ENCODE measurements at places on chromosomes 11 and 22.

DNA sequence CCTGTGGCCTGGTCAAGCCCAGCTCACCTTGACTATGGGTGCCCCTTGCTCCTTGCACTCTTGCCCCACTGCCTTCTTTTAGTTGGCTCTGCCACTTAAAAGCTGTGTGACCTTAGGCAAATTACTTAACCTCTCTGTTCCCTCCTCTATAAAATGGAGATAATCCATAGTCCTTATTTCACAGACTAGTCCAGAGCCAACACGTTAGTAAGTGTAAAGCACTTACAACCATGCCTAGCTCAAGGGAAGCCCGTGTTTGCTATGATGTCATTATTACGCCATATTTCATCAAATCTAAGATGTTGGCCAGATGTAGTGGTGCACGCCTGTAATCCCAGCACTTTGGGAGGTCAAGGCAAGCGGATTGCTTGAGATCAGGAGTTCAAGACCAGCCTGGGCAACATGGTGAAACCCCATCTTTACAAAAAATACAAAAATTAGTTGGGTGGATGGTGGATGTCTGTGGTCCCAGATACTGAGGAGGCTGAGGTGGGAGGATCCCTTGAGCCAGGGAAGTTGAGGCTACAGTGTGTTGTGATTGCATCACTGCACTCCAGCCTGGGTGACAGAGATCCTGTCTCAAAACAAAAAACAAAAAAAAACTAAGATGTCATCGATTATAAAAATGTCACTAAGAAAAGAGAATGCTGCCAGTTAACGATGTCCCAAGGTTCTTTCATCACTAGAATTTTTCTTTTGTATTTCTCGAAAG, 2.3 kb upstream of the CCDC88B start:
- no peak for DNase-seq

DNA sequence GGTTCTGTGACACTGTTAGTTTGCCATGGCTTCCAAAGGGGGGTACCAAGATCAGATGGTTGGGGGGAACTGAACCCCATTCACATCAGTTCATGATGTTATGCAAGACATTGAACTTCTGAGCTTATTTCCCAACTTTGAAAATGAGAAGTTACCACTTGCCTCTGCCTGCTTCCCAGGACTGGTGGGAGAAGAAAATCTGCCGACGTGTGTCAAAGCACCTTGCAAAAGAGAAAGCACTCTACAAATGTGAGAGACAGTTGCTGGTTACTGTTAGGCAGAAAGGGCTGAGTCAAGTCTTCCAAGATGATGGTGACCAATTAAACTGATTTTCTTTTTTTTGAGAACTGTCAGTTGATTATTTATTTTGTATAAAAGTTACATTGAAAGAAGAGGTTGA, 45.6 kb downstream of the SMCO4 start:
- no peak for DNase-seq

DNA sequence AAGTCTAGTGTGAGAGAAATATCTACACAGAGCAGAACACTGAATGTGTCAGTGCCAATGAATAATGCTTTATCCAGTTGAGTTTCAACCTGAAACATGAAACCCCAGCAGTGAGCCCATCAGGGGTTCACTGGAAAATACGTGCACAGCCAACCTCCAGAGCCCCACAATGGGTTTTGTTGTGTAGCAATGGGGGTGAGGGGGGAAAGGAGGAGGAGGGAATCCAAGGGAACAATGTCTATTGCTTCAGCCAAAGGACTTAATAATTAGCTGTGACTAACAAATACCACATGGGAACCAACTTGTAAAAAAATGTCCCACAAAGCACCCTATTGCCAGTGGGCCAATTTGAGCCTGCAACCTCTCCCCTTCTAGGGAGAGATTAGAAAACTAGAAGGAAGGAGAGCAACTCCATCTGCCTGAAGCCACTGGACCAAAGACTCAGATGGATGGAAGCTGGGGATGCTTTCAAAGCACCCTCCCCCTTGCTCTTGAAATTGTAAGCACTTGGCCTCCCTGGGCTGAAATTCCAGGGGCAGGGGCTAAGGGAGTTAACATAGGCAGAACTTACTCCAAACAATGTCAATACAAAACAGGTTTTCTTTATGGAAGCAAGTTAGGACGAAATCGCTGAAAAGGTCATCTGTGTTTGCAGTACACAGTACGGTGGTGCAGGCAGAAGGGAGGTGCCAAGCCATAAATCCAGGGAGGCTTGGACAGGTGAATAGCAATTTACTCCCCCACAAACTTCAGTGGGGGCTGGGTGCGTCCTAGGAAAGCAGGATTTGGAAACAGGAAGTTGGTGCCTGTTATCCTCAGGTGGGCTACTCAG, 99.8 kb downstream of the ARL14EP start:
- DNase-seq: no peak

- no peak for DNase-seq
These were observed 21.5 kb upstream of the PRR5 start for GRCh38 chr22:44680481-44680894.

DNA sequence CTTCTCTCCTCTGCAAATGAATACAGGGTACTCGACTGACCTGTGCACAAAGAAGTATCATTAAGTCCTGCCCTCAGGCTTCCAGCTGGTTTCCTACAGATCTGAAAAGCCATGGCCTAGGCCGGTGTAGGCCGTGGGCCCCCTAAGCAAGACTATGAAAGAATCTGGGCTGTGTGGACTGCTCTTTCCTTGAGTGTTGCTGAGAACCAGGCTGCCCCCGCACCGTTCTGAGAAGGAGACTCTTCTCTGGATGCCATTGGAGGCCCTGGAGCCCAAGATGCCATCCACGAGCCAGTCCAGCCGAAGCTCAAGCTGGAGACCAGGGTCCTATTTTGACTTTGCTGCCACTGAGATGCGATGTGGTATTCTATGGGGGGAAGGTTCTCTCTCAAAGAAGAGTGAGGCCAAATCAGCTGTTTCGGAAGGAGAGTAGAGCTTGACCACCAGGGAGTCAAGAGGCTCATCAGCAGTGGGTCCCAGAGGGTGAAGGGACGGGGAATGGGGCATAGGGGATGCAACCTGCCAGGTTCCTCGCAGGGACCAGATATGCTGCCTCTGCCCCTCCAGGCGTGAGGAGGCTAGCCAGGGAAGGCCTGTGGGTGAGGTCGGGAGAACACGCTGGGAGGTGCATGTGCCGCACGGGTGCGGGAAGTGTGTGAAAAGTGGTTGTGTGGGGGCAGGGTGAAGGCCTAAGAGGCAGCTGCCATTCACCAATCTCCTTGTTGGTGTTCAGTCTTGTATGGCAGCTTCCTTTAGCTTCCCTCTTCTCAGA, 96.4 kb upstream of the B3GAT1 start:
- DNase-seq: no peak

DNA sequence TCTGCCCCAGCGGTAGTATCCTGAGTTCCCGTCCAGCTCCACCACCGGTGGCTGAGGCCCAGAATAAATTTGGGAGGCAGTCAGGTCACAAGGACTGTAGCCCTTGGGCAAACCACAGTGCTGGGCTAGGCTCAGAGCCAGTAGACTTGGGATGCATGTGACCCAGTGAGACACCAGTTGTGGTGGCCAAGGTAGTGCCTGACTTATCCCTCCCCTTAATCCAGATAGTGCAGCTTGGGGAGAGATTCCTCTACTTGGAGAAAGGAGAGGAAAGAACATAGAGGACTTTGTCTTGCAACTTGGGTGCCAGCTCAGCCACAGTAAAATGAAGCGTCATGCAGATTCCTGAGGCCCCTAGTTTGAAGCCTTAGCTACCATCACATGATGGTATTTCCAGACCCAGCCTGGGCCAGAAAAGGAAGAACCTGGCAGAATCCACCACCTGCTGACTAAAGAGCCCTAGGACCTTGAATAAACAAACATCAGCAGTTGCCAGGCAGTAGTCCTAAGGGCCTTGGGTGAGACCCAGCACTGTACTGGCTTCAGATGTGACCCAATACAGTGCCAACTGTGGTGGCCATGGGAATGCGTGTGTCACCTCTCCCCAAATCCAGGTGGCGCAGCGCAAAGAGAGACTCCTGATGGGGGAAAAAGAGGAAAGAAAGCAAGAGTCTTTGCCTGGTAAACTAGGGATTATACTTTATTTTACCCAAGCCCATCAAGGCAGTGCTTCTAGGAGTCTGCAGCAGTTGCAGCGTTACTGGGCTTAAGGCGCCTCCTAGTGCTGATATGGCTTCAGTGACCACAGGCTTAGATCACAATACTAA, 17.0 kb upstream of the DDX10 start:
- DNase-seq: peak; percentile 38

GRCh38 chr11:126861796-126862459, 138.6 kb downstream of the KIRREL3 start:
- DNase-seq: no peak

GRCh38 chr11:71425860-71426259, 22.3 kb downstream of the DHCR7 start:
- no peak for DNase-seq
